ENCODE measurements at places on chromosomes 11 and 22.

DNA sequence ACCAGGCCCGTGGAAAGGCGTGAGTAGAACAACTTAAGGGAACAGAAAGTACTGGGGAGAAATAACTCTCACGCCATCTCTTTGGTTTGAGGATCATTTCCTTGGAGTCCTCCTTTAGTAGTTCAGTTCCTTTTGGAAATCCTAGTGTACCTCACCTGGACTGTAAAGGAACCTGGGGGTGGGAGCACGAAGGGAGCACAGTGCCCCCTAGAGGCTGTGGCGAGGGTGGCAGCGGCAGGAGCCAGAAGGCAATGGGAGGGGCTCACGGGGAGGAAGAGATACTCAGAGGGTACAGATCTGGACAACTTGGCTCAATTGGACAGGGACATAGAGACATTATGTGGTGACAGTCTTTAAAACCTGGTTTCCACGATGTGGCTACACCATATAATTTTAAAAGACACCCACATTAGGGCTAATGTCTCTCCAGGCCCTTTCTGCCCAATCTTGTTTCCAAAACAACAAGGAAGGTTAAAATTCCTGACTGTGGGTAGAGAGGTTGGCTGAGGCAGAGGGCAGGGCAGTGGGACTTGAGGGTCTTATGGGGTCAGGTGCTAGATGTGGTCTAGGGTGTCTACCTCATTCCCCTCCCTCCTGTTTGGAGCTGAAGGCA, 87.0 kb downstream of the CSNK2A3 start:
- peak; percentile 33 for DNase-seq

GRCh38 chr11:70825893-70826540, 426.4 kb downstream of the SHANK2 start:
- DNase-seq = no peak

DNA sequence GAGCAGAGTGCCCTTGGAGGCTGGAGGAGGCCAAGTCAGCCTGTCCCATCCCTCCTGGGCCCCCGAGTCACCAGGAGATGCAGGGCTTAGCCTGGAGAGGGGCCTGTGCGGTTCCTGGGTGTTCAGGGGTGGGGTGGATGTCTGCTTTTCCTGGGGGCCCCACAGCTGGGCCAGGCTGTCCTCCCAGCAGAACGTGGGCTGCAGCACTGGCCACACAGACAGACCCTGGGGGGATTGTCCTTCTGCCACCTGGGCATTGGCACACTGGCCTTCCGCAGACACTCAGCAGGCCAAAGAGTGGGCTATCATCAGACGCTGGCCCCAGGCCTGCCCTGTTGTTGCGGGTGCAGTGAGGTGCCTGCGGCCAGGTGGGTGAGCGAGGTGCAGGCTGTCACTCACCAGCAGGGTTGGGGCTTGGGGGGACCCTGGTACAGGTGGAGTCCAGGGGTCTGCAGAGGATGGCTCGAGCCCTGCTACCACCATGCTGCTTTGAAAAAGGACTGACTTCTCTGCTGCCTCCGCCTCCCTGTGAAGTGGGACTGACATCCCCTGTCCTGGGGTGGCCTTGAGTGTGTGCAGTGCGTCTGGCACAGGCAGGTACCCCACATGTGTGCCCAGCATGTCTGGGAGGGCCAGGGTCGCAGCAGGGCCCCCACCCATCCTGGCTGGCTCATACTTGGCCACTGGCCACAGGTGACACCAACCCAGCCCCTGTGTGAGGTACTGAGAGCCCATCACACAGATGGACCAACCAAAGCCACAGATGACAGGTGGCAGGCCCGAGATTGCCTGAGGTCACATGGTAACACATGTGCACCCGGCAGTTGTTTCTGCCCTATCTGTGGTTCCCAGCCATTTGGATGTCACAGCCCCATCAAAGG, 39.0 kb upstream of the KCNQ1OT1 start:
- no peak for DNase-seq

GRCh38 chr11:95715777-95716241, 73.8 kb downstream of the FAM76B start:
- peak; percentile 26 for DNase-seq

- no peak for DNase-seq
These were observed 4.7 kb downstream of the BET1L start for GRCh38 chr11:202490-202889.

GRCh38 chr11:43925063-43925931, 17.1 kb upstream of the C11orf96 start:
- no peak for DNase-seq

GRCh38 chr11:13800901-13801300, 132.4 kb downstream of the FAR1 start:
- DNase-seq = no peak

GRCh38 chr11:60895687-60896086, 10.7 kb downstream of the PRPF19 start:
- no peak for DNase-seq

DNA sequence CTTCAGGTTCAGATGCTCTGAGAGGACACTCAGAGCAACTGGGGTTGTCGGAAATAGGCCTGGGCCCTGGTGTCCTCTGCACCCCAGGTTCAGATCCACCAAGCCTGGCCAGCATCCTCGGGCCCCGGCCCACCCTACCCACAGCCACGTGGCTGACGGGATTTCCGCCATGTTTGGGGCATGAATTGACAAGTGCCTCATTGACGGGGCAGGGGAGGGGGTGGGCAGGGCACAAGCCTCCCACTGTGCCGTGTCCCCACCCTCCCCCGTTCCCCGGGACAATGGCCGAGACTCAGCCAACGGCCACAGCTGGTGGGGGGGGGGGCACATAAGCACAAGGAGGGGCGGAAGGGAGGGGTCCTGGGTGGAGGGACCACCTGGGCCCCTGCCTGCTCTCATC, 8.5 kb downstream of the MYRF start:
- DNase-seq = no peak

- no peak for DNase-seq
These were observed 21.8 kb downstream of the FAM118B start for GRCh38 chr11:126233391-126233790.

- DNase-seq = peak; percentile 57
These were observed 111.2 kb upstream of the THY1 start for GRCh38 chr11:119533921-119534736.

Measured in stimulated activated CD8-positive, alpha-beta memory T cell treated with anti-CD3 and anti-CD28 coated beads, Interleukin-2, amount 100 ng/mL, for 48 hours (primary cell).